Activated CD4-positive, alpha-beta T cell treated with anti-CD3 and anti-CD28 coated beads for 36 hours (primary cell): ENCODE measurements at places on chromosomes 16 and 17. TPM values are rescaled to one million over a fixed set of nuclear protein-coding genes. Genes with fewer than 3 reads are reported as not detected.

DNA sequence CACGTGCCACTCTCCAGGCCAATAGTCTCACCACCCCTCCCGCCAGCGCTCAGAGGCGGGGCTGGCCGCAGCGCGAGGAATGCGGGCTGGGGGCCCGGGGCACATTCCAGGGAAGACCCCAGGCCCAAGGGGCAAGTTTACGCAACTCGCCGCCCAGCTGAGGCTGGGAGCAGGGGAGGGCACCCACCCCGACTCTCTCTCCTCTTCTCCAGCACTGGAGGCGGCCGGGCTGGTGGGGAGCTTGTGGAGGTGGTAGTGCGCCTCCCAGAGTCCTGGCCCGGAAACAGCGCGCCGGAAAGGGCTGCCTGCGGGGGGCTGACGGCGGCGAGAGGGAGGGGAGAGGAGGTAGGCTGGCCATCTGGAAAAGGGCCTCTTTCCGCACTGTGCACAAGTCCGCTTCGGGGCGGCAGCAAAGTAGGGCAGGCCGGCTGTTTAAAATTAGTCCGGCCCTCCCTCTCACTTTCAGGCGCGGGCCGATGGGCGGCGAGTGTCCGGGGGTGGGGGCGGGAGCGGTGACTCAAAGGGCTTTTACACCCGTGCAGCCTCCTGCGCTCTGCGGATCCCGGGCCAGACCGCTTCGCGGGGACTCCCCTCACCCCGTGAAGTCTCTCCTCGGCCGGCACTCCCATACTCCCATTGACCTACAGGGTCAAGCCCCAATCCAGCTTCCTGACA lies 1.1 kb downstream of the FHOD1 start:
- H3K36me3 ChIP-seq, result peaks cover 4% of the 10 kb centered on the region
- peak; percentile 77 for DNase-seq
- H3K27me3 ChIP-seq, result peaks cover 11% of the 10 kb centered on the region
- H3K4me3 ChIP-seq, result peak overlapping the region; percentile 87
- peak overlapping the region; percentile 85 for H3K27ac ChIP-seq
- peaks cover 58% of the 10 kb centered on the region for H3K4me1 ChIP-seq

DNA sequence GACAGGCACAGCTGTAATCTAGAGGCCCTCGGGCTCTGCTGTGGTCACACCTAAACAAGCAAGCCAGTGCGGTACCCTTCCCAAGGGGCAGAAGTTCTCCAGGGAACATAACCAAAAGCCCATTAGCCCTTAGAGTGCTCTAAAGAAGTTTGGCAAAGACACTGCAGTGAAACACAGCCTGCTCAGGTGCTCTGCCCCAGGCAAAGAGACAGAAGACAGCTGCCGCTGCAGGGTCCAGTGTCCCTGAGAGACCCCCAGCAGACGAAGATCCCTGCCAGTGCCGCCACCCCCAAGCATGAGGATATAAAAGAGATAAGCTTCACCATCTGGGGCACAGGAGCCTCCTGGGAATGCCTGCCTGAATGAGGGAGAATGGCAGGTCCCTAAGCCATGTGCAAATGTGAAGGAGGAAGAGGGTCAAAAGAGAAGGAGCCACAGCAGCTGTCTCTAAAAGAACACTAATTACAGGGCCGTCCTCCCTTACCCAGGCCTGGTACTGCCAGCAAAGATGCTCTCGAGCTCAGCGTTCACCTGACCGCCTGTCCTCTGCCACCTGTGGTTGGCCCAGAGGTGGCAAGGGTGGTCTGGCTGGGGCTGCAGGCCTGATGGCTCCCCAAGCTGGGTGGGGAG lies 29.7 kb downstream of the CUEDC1 start:
- H3K4me1 ChIP-seq, result no peaks in the 10 kb centered on the region
- H3K36me3 ChIP-seq, result no peaks in the 10 kb centered on the region
- H3K4me3 ChIP-seq, result no peak overlapping the region
- no peak for DNase-seq
- H3K27ac ChIP-seq, result no peak overlapping the region

GRCh38 chr16:17370223-17370707 lies 100.5 kb downstream of the XYLT1 start:
- H3K27ac ChIP-seq, result peak overlapping the region; percentile 99
- DNase-seq, result peak; percentile 42
- no peaks in the 10 kb centered on the region for H3K27me3 ChIP-seq
- peak overlapping the region; percentile 85 for H3K4me3 ChIP-seq

DNA sequence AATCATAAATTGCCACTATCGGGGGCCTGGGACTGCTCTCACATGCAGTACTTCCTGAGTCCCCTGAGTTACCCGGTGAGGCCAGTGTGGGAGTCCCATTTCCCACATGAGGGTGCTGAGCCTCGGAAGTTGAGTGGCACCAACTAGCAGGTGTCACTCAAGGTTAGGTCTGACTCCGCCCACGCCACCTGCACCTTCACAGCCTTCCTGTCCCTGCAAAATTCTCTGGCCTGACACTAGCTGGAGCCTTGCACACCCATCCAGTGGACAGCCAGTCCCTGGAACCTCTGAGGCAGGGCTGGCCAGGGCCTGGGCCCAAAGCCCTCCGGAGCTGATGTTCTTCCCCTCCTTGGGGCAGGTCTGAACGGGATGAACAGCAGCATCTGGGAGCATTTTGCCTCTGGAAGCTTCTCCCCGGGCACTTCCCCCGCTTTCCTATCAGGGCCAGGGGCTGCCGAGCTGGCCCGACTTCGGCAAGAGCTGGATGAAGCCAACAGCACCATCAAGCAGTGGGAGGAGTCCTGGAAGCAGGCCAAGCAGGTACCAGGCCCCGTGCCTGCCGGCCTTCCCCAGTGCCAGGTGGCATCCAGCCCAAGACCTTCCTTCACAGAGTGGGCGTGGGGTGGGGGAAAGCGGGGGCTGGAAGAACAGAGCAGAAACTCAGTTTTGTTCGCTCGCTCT lies 21.9 kb downstream of the UNC13D start:
- peaks cover 15% of the 10 kb centered on the region for H3K4me1 ChIP-seq
- DNase-seq, result peak; percentile 62
- peaks cover 15% of the 10 kb centered on the region for H3K36me3 ChIP-seq

DNA sequence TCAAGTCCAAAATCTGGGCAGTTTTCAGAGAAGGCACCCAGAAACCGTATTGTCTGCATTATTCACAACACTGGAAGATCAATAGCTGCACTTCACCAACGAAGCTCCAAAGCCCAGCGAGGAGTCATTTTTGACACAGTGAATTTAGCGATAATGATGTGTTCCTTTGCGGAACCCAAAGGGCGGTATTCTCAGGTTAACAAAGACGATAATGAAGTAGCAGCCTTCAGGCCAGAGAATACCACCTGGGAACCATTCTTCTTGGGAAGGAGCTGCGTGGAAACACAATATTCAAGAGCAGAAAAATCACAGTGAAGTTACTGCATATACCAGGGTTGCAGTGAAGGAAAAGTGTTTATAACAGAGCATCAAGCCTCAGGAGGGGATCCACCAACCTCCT lies 381.0 kb downstream of the TOX3 start:
- no peak overlapping the region for H3K4me3 ChIP-seq
- H3K4me1 ChIP-seq, result no peaks in the 10 kb centered on the region
- no peak for DNase-seq
- H3K27ac ChIP-seq, result no peak overlapping the region
- no peaks in the 10 kb centered on the region for H3K36me3 ChIP-seq

DNA sequence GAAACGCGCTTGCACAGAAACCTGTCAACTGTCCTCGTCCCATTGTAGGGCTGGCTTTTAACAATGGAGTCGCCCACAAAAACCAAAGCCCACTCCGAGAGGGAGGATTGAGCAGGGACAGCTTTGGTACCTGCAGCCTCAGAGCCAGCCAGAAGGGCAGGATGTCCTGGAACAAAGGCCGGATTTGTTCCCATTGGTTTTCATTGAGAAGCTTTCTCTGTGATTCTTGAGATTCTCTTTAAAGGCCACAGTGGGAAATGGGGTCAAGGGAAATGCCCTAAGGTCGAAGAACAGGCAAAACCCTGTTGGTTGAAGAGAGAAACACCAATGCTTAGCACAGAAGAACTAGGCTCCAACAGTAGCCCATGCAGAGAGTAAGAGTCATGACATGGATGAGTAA lies 65.4 kb downstream of the C16orf78 start:
- H3K27ac ChIP-seq, result no peak overlapping the region
- no peaks in the 10 kb centered on the region for H3K36me3 ChIP-seq
- no peak for DNase-seq
- H3K27me3 ChIP-seq, result no peaks in the 10 kb centered on the region
- H3K4me1 ChIP-seq, result peaks cover 20% of the 10 kb centered on the region

- DNase-seq, result no peak
- H3K4me1 ChIP-seq, result no peaks in the 10 kb centered on the region
- H3K27ac ChIP-seq, result no peak overlapping the region
Measured at GRCh38 chr17:52674686-52675085, 516.2 kb upstream of the CA10 start.

DNA sequence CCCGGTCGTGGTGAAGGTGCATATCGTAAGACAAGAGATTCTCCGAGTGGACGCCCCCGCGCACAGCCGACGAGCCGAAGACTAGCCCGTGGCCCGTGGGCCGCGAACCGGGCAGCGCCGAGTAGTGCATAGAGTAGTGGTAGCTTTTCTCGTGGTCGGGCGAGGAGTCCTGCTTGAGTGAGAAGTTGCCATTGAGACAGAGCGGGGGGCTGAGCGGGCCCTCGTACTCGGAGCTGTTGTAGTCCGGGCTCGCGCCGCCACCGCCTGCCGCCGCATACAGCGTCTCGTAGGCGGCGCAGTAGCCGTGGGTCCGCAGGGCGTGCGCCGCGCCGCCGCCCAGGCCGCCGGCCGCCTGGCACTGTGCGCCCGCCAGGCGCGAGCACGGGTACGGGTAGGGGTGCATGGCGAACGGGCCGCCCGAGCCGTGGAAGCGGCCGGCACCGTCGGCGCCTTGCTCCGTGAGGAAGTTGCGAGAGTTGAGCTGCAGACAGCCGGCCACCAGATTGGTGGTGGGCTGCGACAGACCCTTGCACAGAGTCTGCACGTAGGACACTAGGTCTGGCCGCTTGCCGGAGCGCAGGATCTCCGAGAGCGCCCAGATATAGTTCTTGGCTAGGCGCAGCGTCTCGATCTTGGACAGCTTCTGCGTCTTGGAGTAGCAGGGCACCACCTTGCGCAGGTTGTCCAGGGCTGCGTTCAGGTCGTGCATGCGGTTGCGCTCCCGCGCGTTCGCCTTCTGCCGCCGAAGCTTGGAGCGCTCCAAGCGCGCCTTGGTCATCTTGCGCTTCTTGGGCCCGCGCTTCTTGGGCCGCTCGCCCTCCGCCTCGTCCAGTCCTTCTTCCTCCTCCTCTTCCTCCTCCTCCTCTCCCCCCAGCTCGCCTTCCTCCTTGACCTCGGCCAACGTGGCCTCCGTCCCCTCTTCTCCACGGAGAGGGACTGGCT lies 2.0 kb downstream of the NEUROD2 start:
- no peak overlapping the region for H3K27ac ChIP-seq
- H3K27me3 ChIP-seq, result peaks cover 61% of the 10 kb centered on the region
- peak; percentile 49 for DNase-seq

DNA sequence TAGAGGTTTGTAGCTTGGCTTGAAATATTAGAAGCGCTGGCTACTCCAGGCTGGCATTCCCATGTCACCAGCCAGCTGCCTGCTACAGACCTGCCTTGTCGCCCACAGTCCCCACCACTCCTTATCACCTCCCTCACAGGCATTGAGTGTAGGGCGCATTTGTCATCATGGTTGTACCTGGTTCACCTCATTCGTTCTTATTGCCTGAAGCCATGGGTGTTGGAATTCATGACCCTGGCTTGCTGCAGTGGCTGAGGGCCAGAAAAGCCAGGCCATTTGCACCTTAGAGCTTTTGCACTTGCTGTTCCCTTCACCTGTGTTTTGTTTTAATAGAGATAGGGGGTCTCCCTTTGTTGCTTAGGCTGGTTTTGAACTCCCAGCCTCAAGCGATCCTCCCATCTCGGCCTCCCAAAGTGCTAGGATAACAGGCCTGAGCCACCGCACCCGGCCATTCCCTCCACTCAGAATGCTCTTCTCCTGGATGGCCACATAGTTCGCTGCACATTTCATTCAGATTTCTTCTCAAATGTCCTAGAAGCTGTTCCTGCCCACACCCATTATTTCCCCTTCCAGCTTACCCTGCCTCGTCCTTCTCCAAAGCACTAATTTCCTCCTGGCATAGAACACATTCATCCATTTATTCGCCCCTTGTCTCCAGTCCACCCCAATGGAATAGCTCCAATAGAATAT lies 97.6 kb downstream of the C16orf78 start:
- H3K36me3 ChIP-seq, result no peaks in the 10 kb centered on the region
- no peaks in the 10 kb centered on the region for H3K4me1 ChIP-seq
- H3K27me3 ChIP-seq, result no peaks in the 10 kb centered on the region
- no peak for DNase-seq
- no peak overlapping the region for H3K4me3 ChIP-seq

DNA sequence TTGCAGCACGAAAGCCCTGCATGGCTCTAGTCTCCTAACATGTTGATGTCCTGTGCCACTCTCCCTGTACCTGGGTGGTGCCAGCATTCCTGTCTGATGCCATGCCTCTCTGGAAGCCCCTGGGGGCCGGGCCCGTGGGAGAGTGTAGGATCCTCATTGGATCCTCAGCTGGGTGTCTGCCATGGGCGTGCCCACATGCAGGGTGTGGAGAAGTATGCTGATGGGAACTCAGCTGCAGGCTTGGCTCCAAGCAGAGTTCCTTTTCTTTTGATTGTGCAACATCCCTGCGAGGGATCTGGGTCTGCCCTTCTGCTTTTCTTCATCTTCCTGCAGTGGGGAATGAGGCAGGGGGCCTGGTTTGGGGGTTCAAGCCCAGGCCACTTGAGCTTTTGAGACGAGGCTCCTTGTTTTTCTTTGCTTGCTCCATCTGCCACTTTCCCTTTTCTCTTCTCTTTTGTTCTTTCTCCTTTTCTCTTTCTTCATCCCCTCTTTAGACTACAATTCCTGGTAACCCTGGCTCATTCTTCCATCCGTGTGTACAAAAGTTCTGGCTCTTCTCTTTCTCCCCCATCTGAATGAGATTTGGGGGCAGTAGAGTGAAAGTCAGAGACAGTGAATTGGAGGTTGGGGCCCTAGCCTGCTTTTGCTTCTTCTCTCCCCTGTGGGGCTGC lies 32.9 kb downstream of the KSR1 start:
- H3K4me1 ChIP-seq, result peaks cover 20% of the 10 kb centered on the region
- H3K27ac ChIP-seq, result no peak overlapping the region
- DNase-seq, result no peak
- H3K27me3 ChIP-seq, result no peaks in the 10 kb centered on the region
- no peak overlapping the region for H3K4me3 ChIP-seq
- peaks cover 27% of the 10 kb centered on the region for H3K36me3 ChIP-seq

- H3K27me3 ChIP-seq, result peaks cover 25% of the 10 kb centered on the region
- peak; percentile 11 for DNase-seq
- H3K4me1 ChIP-seq, result peaks cover 13% of the 10 kb centered on the region
- H3K27ac ChIP-seq, result no peak overlapping the region
- H3K36me3 ChIP-seq, result no peaks in the 10 kb centered on the region
Measured at GRCh38 chr17:34389126-34389750, 26.2 kb upstream of the CCL1 start.

- peak within 1 kb of the TSS; percentile 94 for H3K4me3 ChIP-seq
- peaks cover 57% of the 10 kb centered on the region for H3K4me1 ChIP-seq
- no peaks in the 10 kb centered on the region for H3K27me3 ChIP-seq
- H3K27ac ChIP-seq, result peak within 1 kb of the TSS; percentile 98
- peak; percentile 77 for DNase-seq
- peaks cover 15% of the 10 kb centered on the region for H3K36me3 ChIP-seq
Measured at GRCh38 chr17:48429638-48430586, at the start of gene SKAP1. Gene SKAP1 (minus strand): TSS chr17:48430214.

DNAAF8 gene
- total RNA-seq, result 0.16 TPM

ATP1B2 gene
- 0.32 TPM for total RNA-seq

STAT5A gene
- 178 TPM for total RNA-seq

TPSG1 gene
- not detected for total RNA-seq
